ENCODE measurements at places on chromosomes 4 and X.

- no peak for DNase-seq
These were observed 2.2 kb downstream of the SLAIN2 start for GRCh38 chr4:48343551-48343950.

GRCh38 chr4:159232465-159233106, 129.7 kb downstream of the RAPGEF2 start:
- no peak for DNase-seq

DNA sequence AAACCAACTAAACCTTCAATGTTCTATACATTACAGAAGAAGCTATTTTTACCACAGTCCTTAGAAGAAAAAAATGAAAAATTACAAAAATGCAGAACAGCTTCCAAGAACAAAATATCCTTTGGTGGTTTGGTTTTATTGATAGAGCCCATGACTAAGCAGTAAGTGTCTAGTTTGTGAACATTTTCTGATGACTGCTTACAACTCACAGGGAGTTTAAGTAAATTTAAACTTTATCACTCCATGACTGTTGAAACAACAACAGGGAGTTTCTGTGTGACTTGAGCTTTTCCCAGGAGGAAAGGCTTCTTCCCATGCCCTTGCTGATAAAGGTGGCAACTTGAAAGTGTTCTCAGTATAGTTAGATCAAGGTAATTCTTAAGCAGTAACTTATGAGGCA, 2.9 kb downstream of the PF4 start:
- DNase-seq, result no peak

GRCh38 chr4:83262682-83263081, 21.9 kb downstream of the COQ2 start:
- no peak for DNase-seq

- DNase-seq, result no peak
These were observed 32.0 kb downstream of the MAGEC1 start for GRCh38 chrX:141935645-141936044.

- no peak for DNase-seq
These were observed 809 bp downstream of the ZFP92 start for GRCh38 chrX:153411988-153412574.

GRCh38 chr4:110104661-110105060, 93.8 kb downstream of the ELOVL6 start:
- no peak for DNase-seq
